AG04450 (cell line): ENCODE measurements at places on chromosomes 6 and 20.
A peak's percentile ranks its signal among the peaks of the same experiment; 100 is the strongest.

- no peak for DNase-seq
Observed at GRCh38 chr20:3785240-3786125, 1.1 kb downstream of the CENPB start.

- DNase-seq, result no peak
Observed at GRCh38 chr6:151704383-151704782, 103.1 kb upstream of the ESR1 start.

GRCh38 chr20:20624914-20625313 lies 87.5 kb downstream of the RALGAPA2 start:
- no peak for DNase-seq

DNA sequence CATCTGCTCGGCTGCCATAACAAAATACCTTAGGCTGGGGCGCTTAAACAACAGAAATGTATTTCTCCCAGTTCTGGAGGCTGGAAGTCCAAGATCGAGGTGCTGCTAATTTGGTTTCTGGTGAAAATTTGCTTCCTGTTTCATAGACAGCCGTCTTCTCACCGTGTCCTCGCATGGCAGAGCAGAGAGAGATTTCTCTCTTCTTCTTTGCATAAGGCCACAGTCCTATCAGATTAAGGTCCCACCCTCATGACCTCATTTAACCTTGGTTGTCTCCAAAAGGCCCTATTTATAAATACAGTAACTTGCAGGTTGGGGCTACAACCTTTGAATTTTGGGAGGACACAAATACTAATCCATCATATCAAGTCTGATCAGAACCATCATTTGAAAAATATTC lies 544.3 kb downstream of the KIF16B start:
- no peak for DNase-seq

GRCh38 chr20:51409192-51409880 lies 133.2 kb downstream of the NFATC2 start:
- DNase-seq, result no peak

DNA sequence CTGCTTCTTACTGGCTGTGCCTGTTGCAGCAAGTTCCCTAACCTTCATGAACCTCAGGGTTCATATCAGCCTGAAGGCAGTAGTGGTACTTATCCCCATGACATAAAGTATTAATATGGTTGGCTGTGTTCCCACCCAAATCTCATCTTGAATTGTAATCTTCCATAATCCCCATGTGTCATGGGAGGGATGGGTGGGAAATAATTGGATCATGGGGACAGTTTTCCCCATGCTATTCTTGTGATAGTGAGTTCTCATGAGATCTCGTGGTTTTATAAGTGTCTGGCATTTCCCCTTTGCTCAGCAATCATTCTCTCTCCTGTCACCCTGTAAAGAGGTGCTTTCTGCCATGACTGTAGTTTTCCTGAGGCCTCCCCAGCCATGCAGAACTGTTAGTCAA lies 61.8 kb downstream of the FAM229B start:
- DNase-seq, result no peak

DNA sequence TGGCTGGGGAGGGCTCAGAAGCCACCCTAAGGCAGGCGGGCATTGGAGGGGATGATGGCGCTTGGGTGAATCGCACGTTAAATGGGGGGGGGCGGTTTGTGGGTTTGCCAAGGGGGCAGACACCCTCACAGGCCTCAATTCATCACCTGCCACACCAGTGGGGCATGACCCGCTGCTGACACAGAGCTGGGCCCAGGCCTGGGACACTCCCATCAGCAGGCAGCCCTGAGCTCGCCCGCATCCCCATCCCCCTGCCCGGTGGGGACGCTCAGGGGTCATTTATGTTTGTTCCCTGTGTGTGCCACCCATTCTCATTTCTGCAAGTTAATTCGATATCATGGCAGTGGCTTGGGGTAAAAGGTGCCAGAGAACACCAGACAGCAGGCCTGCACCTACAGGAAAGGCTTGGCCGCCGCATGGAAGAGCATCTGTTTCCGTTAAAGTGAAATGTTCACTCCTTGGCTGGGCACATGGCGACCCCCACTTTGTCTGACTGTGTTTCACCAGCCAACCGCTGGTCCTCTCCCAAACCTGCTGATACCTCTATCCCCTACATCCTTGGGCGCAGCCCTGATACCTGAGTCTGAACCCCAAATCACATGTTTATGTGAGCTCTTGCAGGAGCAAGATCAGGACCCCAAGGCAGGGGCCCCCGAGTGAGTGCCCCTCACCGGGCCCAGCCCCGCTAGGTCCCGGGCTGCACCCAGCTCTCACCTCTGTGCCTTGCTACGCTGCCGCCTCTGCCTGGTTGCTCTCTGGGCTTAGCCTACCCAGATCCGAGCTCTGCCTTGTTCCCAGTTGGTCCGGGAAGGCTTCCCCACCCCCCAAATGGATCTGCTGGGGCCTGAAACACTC lies 248.8 kb downstream of the TAF4 start:
- DNase-seq, result no peak

- peak; percentile 29 for DNase-seq
Observed at GRCh38 chr6:13695252-13695651, 16.4 kb downstream of the RANBP9 start.

DNA sequence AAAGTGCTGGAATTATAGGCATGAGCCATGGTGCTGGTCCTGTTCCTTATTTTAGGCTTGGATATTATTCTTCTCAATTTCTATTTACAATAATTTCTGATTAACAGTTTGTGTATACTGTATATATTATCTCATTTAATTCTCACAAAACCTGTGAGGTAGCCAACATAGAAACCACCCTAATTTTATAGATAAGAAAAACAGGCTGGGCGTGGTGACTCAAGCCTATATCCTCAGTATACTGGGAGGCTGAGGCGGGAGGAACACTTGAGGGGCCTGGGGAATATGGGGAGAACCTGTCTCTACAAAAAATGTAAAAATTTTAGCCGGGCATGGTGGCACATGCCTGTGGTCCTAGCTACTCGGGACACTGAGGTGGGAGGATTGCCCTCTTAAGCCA lies 3.8 kb upstream of the AFG1L start:
- no peak for DNase-seq

DNA sequence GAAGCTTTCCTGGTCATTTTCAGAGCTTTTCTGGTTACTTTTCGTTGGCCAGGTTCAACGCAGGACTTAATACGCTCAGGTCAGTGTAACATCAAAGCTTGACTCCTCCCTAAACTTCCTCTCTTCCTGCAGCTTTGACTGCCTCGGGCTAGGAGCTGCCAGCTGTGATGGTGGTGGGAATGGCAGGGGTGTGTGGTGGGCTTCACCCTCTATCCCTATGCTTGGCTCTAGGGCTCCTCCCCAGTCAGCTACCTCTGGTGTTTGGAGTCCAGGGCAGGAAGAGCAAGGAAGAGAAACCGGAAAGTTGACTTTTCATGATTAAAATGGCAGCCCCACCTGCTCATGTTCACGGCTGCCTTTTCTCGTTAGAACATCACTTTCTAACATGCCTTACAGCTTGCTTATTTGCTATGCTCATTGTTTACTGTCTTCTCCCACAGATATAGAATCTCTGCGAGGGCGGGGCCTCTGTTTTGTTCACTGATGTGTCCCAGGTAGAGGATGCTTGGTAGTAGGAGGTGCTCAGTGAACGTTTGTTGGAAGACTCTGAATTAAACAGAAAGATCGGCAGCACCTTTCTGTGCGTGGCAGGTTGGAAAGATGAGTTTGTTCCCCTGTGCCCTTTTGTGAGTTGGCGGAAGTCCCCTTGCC lies 16.1 kb upstream of the PPP1R14C start:
- DNase-seq, result no peak

DNA sequence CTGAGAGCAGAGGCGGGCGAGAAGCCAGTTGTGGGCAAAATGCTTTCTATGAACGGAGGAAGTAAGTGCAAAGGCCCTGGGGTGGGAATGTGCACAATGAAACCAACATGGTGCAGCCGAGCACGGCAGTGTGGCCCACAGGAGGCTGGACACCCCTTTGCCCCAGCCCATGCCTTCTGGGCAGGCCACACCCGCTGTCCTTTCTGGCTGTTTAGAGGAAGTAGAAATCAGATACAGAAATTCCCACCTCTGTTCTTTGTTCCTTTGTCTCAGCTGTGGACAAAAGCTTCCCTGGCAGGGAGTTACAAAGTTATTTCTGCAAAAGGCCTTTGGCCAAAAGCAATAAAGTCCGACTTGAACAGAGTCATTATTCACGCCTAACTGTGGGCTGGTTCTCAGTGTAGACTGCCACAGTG lies 11.9 kb downstream of the SULF2 start:
- DNase-seq, result no peak

- DNase-seq, result no peak
Observed at GRCh38 chr6:111541026-111541681, 58.1 kb upstream of the REV3L start.

GRCh38 chr6:53728570-53729194 lies 63.1 kb upstream of the KLHL31 start:
- DNase-seq, result peak; percentile 11

GRCh38 chr20:52231230-52231746 lies 39.7 kb upstream of the ZFP64 start:
- no peak for DNase-seq

- no peak for DNase-seq
Observed at GRCh38 chr20:38387953-38388352, 41.7 kb downstream of the LBP start.

DNA sequence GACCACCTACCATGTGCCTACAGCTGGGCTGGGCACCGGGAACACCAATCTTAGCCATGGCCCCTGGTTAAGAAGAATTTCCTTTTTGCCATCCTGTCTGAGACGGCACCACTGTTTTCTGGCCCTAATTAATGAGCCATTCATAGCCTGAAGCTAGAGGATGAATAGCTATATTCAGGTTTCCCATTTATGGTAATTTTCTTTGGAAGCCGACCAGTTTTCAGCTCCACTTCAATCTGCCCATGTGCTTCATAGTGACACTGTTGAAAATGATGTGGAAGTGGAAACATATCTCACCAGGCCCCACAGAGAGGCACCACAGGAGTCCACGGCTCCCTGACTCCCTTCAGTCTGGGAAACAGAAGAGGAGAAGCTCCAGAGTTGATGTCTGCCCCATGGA lies 22.6 kb upstream of the ULBP3 start:
- no peak for DNase-seq

DNA sequence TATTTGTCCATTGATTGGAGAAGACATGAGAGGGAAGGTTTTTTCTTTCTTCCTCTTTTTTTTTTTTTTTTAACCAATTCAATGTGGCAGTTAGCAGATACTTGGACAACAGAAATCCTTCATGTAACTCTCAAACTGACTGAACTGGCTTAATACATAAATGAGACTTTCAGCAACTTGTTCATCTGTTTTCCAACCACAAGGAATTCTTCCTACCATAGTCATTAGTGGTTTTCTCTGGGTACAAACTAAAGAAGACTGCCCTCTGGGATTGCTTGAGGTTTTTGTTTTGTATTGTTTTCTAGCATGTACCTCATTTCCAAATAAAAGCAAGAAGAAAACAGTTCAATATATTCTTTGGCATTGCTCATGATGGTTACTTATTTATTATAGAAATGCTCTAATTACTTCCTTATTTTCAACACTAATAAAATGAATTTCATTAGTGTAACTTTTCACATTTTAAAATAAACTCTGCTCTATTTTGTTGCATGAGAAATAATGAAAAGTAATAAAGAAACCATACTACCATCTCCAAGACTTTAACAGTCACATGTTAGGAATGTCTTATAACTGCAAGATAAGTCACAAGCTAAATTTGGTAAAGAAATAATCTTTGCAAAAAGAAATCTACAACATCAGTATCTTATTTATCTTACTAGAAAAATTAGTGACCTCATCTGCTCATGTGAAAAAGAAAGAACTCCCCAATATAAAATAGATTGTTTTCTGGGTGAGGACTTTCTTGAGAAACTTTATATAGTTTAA lies 52.0 kb downstream of the ME1 start:
- DNase-seq, result peak; percentile 10

DNA sequence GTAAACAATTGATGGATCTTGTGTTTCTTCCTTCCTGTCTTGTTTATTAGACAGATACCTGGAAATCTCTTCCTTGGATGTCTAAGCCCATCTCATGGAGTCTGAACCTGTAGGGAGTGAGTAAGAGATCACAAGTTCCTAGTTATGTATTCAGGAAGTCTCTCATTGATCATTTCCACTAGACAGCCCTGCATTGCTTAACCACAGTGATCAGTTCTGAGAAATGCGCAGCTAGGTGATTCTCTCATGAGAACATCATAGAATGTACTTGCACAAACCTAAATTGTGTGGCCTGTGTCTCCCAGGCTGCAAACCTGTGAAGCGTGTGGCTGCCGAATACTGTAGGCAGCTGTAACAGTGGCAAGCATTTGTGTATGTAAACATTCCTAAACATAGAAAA lies 39.1 kb downstream of the FAM120B start:
- no peak for DNase-seq

- no peak for DNase-seq
Observed at GRCh38 chr20:33993576-33994221, at the start of gene RALY. RALY (plus strand) TSS chr20:33993911; CDS start chr20:34072075, 78,164 bp downstream.

- no peak for DNase-seq
Observed at GRCh38 chr6:134453792-134454510, 136.0 kb upstream of the SGK1 start.
